ENCODE measurements at places on chromosomes 1 and 21.

DNA sequence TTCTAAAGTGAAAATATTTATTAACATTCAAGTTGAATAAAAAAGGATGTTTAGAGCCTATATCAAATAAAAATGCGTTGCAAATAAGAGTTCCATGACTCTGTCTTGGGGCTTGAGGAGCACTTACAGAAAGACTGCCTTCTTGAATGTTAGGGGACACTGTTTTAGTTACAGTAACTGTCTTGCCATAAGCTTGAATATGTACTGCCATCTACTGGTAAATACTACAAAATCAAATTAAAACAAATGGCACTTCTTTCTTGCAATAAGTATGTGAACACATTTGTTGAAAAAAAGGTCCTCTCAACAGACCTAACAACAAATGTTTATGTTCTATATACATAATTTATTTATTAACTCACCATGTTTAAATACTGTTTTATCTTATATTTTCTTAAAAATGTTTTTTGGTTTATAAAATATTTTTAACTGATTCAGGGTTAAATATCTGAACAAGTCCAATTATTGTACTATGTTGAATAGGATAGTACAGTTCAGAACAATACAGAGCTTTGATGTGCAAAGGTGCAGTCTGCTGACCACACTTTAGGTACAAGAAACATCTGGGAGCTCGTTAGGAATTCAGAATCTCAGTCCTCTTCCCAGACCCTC is 199.5 kb downstream of the LRRIQ3 start:
- DNase-seq: no peak

DNA sequence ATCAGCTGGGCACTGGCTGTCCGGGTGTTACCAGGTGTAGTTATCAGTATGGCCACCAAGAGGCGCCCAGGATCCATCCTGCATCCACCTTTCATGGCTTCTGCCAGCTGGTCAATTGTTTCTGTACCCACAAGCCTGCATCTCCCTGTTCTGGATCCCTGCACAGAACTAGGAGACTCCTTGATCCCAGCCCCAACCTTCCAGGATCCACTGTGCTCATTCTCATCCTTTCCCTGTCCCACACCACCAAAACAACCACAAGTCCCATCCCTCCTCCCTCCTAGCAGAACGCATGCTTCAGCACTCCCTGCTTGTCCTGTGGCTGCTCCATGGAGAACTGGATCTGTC is 27.2 kb upstream of the FOXE3 start:
- DNase-seq: no peak

DNA sequence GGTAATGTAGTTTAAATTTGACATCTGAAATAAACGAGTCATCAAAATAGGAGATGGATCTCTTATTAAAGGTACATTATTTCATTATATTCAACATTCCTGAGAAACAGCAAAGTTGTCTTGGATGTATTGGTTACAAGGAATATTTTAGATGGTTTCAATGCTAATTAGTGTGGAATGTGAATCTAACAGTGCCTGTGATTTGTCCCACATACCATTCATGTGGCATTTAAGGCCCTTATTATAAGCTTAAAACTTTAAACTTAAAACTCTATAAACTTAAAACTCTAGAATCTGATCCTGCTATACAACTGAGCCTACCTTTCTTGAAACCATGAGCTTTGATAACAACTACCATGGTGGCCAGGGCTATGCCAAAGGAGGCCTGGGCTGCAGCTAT is at the start of gene KRTAP22-1:
TSS of gene KRTAP22-1 (plus strand) at position 301 of the 400 bp plus-strand sequence.
- no peak for DNase-seq

- DNase-seq: no peak
Observed at GRCh38 chr21:34200288-34200905, 127.0 kb downstream of the MRPS6 start.

GRCh38 chr1:71080230-71080738 is 551 bp downstream of the ZRANB2 start:
- DNase-seq: no peak

DNA sequence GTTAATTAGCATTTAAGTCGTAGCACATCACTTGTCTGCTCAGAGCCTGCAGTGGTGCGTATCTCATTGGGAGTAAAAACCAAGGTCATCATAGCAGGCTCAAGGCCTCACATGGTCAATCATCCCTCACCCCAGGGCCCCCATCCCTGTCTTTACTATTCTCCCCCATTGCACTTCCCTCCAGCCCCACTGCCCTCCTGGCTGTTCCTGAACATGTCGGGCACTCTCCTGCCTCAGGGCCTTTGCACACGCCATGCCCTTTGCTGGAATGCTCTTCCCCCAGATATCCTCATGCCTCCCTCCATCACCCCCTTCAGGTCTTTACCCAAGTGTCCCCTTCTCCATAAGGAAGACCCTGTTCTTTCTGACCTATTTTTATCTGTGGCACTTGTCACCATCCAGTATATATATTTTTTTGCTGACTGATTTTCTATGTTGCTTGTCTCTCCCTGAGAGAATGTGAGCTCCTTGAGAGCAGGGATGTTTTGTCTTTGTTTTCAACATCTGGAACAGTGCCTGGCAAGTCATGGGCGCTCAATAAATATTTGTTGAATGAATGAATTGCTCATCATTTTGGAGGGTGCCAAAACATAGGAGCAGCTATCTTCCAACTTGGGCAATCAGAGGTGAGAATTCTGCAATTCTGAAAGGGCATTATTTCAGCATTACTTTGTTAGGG is 74.1 kb upstream of the POU3F1 start:
- DNase-seq: no peak

- DNase-seq: no peak
Observed at GRCh38 chr1:162003830-162004215, 19.8 kb downstream of the OLFML2B start.

DNA sequence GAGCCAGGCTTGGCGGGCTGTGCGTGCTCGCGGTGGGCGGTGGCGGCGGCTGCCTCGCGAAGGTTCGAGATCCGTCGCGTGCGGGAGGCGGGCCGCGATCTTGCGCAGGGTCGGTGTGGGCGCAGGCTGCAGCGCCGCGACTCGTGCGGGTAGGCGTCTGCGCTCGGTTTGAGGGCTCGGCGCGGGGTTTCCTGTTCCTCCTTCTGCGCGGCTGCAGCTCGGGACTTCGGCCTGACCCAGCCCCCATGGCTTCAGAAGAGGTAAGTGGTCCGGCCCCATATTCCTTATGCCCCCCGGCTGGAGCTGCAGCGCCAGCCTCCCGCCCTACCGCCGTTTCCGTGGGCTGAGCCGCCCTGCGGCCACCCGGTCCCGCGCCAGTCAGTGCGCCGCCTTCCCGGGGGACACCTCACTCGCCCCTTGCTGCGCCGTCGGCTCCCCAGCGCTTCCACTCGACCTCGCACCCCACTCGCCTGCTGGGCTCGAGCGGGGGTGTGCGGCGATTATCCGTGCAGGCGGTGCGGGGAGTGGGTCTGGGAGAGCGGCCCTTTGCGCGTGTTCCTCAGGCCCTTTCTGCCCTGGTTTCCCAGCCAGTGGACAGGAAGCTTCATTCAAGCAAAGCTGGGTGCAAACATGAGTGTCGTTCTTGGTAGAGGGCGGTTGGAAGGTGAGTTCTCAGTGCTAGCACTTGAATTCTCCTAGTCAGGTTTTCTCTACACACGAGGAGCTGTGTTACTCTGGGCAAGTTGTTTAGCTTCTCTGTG is at the start of gene CACYBP:
TSS of gene CACYBP (plus strand) at position 12 of the 761 bp plus-strand sequence. CDS start at position 246, 234 bp downstream.
- DNase-seq: no peak

- DNase-seq: no peak
Observed at GRCh38 chr1:6454856-6455751, 10.9 kb downstream of the TNFRSF25 start.

DNA sequence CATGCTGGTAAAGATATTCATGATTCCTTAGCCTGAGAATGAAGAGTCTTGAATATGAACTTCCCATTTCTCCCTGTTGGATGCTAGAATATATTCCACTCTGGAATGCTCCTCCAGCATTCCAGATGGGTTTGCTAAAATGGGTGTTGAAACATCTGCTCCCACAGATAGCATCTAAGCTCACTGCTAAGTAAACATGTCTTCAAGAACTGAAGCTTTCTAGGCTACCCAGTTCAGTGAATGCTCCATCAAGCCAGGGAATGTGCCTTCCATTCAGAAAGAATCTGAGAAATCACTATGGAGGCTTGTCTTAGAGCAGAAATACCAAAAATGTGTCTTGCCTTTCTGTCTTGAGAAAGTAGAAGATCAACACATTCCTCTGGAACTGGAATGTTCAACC is 81.1 kb downstream of the TNFSF18 start:
- DNase-seq: no peak
